ENCODE measurements at places on chromosomes 13 and 19.

GRCh38 chr13:94947965-94948371 is 235.6 kb upstream of the SOX21 start:
- no peak for DNase-seq

DNA sequence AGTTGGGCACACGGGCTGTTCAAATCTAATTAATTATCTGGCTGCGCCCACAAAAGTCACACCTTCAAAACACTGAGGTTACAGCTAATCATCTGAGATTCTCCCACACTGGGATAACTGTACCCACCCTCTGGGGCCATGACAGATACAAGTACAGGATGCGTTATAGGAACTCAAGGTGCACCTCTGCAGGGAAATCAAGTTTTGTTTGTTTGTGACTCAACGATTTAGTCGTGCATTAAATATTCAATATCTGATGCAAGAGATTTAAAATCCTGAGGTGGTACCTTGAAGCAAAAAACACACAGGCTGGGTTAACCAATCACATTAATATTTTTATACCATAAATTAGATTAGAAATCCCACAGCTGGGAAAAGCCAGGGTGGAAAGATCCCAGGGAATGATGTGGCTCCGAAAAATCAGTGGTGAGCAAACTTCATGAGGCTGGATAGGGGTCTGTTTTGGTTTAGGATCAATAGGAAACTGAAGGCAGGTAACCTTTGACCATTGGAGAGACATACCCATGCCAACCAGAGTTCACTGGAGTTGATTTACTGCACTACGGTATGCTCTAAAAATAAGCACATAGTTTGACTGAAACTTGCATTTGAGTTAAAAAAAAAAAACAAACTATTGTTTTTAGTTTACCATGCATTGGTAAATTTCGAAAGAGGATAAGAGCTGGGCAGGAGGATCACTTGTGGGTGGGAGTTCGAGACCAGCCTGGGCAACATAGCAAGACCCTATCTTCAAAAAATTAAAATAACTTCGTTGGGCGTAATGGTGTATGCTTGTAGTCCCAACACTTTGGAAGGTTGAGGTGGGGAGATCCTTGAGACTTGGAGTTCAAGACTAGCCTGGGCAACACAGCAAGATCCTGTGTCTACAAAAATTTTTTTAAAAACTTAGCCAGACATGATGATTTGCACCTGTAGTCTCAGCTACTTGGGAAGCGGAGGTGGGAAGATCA is 23.9 kb upstream of the CEBPG start:
- no peak for DNase-seq

- DNase-seq: no peak
Measured at GRCh38 chr19:57031106-57031505, 88.7 kb upstream of the USP29 start.

GRCh38 chr13:64428196-64428595 is 2801.9 kb downstream of the PCDH9 start:
- DNase-seq: no peak

GRCh38 chr19:17829855-17830566 is 8.7 kb upstream of the INSL3 start:
- DNase-seq: no peak

DNA sequence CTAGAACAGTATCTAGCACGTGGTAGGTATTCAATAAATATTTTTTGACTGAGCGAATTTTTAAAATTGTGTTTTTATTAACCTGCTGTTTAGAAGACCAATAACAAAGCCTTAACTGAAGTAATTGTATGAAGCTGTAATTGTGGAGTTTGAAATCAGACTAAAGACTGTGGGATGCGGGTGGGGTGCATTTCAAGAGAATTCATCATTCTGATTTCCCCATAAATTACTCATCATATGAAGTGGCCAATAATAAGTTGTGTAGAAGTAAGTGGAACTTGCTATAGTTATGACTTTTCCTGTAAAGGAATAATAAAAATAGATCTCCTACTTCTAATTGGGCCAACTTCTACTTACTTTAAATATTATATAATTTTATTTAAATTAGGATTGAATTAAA is 449.3 kb downstream of the PCDH9 start:
- DNase-seq: no peak

- no peak for DNase-seq
Measured at GRCh38 chr19:12034620-12035019, 859 bp downstream of the ZNF433 start.

DNA sequence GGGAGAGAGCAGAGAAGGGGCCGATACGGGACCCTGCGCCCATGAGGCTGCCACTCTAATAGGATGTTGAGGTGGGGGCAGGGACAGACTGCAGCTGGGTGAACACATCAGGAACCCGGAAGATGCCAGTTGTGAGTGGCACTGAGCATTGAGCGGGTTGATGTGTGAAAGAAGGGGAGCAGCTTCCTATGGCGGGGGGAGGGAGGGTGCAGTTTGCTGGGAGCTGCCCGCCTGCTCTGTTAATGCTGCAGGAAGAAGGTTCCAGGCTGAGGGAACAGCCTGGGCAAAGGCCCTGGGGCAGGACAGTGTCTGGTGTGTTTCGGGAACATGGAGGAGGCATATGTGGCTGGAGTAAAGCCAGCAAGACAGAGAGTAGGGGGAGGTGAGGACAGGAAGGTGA is 29.8 kb downstream of the DNM2 start:
- DNase-seq: no peak

GRCh38 chr19:37969695-37970094 is 62.7 kb downstream of the SIPA1L3 start:
- DNase-seq: no peak

DNA sequence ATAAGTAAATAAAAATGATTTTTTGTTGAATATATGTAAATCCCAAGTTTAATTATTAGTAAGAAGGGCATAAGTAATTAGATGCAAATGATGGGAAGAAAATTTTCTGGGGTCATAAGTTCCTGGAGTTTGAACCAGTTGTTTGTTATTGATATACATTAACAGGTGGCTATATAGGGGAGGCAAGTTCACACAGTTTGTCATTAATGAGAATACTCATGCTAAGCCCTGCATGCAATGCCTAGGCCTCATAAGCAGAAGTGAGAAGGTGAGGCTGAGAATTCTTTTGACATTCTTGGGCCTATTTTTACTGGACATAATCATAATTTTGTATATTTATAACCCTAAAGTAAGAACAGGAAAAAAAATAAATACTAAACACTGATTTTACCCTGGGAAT is 1210.7 kb upstream of the PCDH9 start:
- DNase-seq: no peak

DNA sequence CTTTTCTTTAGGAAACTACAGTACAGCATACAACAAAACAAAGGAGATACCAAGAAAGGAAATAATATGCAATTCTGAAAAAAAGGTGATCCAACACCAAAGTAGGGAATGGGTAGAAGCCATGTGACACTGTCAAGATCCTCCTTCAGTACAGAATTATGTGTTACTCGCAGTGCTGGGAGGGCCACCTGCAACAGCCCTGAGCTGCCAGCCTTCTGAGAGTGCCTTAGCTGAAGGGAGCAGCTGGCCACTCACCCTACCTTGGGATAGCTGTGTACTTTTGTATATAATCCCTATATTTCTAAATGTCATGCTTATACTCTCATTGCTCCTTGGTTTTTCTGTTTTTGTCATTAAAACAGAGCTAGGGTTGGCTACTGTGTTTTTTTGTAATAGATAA is 1518.2 kb upstream of the PCDH20 start:
- DNase-seq: no peak

- DNase-seq: no peak
Measured at GRCh38 chr19:10552510-10553053, 8.9 kb downstream of the ATG4D start.

- DNase-seq: no peak
Measured at GRCh38 chr19:15291089-15291488, 41.2 kb downstream of the BRD4 start.

DNA sequence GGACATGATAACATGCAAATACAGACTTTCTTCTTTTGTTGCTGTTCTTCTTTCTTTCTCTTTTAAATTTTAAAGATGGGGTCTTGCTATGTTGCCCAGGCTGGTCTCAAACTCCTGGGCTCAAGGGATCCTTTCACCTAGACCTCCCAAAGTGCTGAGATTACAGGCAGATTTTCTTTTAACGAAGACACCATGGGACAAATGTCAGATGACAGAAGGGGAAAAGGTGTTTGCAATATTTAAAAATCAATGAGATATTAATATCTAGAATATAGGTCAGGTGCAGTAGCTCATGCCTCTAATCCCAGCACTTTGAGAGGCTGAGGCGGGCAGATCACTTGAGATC is 3.7 kb upstream of the RYR1 start:
- DNase-seq: no peak

GRCh38 chr19:51567583-51567982 is 3.5 kb upstream of the ZNF175 start:
- DNase-seq: no peak

DNA sequence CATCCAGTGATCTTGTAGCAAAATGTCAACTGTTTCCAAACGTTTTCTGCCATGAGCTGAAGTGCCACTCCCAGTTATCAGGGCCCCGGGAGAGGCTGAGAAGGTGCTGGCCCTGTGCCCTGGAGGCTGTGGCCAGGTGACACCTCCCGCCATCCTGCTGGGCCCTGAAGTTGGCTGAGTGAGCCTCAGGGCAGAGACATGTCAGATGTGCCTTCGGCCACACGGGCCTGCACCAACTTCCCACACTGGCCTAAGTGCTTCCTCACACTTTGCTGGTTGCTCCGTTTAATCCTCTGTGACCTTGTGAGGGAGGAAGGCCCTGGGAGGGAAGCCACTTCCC is 4.8 kb downstream of the ADPRHL1 start:
- DNase-seq: no peak

- no peak for DNase-seq
Measured at GRCh38 chr13:78596399-78596735, 7.0 kb downstream of the POU4F1 start.

DNA sequence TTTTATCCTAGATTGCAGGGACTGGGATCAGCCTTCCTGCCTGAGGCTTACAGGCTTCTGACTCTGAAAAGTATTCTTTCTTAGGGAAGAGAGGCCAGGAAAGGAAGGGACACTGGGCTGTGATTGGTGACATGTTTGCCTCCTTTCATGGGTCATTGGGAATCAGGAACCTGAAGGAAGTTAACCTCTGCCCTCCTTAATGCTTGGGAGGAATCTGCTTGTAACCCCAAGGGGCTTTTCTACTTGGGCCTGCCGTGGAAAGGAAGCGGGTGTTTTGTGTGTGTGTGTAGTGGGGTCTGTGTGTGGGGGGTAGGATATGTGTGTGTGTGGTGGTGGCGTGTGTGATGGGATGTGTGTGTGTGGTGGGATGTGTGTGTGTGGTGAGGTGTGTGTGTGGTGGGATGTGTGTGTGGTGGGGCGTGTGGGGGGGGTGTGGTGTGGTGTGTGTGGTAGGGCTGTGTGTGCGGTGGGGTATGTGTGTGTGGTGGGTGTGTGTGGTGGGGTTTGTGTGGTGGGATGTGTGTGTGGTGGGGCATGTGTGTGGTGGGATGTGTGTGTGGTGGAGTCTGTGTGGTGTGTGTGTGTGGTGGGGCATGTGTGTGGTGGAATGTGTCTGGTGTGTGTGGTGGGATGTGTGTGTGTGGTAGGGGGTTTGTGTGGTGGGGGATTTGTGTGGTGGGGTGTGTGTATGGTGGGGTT is 41.3 kb upstream of the NPAS1 start:
- no peak for DNase-seq

DNA sequence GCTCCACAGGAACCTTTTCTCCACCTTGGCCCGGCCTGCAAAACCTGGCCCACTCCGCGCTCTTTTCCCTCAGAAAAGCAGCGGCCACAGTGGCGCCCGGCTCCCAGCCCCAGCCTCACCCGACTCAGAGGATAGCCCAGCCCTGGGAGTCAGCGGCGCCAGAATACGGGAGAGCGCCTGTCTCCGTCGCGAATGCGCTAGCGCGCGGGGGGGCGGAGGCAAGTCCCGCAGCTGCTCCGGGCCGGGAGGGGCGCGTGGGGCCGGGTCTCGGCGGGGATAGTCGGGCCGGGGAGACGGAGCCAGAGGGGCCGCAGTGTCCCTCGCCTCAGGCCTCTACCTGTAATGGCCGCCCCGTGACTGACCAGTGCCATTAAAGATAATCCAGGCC is at the start of gene ZFP30:
Gene ZFP30, minus strand, starts transcription at position 165 of the 388 bp plus-strand sequence. CDS start 7,643 bp downstream, outside the sequence.
- peak; percentile 59 for DNase-seq

DNA sequence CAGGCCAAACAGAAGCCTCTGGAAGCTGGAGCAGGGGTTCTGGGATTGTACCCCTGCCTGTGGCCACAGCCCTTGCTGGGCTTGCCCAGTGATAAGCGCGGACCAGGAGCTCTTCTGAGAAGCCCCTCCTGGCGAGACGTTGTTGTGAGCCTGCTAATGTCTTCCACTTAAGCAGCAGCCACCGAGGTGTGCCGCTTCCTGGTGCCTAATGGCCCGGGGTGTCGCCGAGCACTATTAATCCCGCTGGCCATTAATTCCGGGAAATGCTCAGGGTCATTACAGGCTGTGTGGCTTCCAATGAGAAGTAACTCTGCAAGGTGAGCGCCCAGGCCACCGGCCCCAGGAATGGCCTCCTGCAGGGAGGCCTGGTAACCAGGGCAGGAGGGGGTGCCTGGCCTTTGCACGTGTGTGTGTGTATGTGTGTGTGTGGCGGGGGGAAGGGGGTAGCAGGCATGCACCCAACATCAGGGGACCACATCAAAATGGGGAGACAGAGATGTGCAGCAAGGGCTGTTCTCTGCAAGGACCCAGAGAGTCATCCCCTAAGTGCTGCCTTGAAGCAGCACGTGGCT is 175.0 kb downstream of the URI1 start:
- DNase-seq: no peak

DNA sequence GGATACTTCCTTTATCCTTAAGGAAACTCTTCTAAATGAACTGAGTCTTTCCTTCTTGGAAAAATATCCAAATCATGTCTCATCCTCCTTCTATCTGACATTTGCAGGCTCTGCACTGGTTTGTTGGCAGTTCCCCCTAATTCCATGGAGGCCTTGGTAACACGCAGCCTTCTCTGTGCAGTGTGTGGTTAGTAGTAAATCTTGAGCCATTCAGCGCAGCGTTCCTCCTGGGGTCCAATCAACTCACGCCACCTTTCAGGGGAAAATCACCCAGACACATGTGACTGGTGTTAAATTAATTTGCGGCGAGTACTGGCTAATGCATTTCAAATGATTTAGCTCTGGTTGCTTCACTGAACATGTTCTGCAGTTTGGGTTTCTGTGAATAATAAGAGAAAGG is 21.0 kb upstream of the CBY2 start:
- DNase-seq: no peak

DNA sequence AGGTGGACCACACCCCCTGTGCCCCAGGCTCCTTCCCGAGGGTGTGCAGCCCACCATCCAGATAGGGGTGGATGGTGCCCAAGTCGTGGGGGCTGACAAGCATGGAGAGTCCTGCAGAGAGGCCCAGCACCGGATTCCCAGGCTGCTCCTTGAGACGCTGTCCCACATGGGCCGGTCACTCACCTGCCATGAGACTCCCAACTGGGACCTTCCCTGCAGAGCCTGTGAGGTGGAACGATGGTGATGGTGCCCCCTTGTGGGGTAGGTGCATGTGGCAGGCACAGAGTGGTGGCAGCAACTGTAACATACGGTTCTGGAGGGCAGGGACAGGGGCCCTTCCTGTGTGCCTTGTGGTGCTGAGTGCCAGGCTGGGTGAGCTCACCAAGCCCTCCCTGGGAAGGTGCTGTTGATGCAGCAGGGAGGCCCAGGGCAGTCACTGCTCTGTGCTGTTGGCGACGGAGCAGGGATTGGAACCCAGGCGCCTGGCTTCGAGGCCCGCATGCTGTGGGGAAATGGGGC is 33.1 kb downstream of the PPP1R37 start:
- DNase-seq: peak; percentile 40

All from activated CD4-positive, alpha-beta T cell treated with anti-CD3 and anti-CD28 coated beads for 1 hour (primary cell).